ENCODE measurements at places on chromosomes 16 and 17. TPM values are rescaled to one million over a fixed set of nuclear protein-coding genes. Genes with fewer than 3 reads are reported as not detected.

GABARAP gene
- 482 TPM for total RNA-seq

SUPT4H1 gene
- total RNA-seq, result 24.4 TPM

LDHD gene
- 28.3 TPM for total RNA-seq

AOC3 gene
- 6.5 TPM for total RNA-seq

DNA sequence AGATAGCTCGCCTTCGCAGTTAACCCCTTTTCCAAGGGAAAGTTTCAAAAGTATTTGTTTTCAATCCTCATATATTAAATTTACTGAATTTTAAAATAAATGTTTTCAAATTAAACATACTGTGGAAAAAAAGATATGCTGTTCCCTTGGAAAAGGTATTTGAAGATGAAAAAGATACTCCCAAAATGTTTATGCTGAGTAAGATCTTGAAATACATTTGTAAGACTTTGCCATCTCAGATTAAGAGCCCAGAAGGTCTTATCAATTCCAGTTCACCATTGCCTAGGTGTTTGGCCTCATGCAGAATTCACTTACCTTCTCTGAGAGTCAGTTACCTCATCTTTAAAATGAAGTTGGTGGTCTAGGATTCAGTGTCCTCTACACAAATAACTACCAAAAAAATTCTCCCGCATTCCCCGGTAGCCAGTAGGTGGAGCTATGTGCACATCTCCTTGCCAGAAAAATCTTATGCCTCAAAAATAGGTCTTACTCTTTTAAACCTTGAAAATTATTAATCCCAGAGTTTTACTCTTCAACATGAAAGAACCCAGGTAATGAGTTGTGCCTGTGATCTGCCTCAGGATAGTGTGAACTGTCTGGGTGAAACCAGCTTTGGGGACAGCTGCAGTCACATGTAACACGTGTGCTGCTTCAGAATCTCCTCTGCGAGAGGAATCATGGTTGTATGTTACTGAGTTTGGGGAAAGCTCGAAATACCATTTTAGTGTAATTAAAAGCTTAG, 178.3 kb downstream of the MRTFB start:
- DNase-seq, result peak; percentile 49

GRCh38 chr16:10812312-10813098, 6.1 kb downstream of the TVP23A start:
- DNase-seq, result no peak

DNA sequence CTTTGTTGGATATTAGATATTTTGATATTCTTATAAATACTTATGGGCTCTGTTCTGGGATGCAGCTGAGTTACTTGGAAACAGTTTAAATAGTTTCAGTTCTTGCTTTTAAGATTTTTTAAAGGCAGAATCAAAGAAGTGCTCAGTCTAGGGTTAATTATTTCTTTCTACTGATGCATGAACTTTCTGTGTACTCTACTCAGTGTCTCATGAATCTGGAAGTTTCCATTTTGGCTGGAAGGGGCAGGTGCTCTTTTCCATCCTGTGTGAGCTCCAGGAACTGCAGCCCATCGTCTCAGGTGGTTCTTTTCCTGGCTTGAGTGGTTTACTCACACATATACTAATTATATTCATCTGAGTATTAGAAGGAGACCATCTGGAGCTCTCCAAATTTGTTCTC, 61.1 kb upstream of the CPHXL start:
- no peak for DNase-seq

DNA sequence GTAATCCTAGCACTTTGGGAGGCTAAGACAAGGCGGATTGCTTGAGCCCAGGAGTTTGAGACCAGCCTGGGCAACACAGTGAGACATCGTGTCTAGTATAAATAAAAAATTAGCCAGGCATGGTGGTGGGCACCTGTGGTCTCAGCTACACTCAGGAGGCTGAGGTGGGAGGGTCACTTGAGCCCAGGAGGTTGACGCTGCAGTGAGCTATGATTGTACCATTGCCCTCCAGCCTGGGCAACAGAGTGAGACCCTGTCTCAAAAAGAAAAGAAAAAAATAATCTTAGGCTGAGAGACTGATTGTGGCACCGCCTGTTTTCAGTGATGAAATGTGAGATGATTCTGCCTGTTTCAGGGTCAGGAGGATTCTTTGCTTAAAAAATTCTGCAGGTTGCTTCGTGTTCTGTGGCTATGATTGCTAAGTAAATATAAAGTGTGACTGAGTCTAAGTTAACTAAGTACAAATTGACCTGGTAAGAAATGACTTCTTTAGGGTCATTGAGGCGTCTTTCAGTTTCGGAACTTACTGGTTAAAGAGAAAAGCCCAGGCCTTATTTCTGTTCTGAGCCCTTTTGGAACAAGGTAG, 128.3 kb downstream of the SOCS1 start:
- DNase-seq, result no peak

DNA sequence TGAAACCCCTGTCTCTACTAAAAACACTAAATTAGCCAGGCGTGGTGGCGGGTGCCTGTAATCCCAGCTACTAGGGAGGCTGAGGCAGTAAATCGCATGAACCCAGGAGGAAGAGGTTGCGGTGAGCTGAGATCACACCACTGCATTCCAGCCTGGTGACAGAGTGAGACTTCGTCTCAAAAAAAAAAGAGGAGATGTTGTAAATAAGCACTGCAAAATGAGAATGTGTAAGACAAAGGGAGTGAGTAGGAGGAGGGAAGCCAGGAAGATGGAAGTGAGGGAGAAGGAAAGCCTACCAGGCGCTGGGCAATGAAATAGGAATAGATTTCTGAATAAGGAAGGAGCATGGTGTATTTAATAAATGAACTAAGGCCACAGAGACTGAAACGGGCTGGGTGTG, 8.7 kb upstream of the PRPF8 start:
- DNase-seq, result no peak

GRCh38 chr16:81431554-81432353, 12.9 kb upstream of the CMIP start:
- no peak for DNase-seq

DNA sequence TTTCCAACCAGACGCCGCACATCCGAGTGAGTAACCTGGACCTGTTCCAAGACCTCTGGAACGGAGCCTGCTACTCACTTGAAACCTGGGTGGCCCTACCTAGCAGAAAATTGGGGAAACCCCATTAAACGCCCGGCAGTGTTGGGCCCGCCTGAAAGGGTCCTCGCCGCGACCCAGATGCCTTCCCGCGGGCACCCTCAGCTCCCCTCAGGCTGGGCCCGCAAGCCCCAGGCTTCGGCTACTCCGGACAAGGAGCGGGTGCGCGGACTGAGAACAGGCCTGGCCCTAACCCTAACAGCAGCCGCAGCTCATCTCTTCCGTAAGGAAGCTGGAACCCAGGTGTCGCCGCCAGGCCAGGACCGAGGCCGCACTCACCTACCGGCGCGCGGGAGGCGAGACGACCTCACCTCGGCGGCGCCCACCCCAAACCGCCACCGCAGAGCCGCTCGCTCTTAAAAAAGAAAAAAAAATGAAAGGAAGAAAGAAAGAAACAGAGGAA, 344 bp downstream of the PSME3IP1 start:
- peak; percentile 60 for DNase-seq

DNA sequence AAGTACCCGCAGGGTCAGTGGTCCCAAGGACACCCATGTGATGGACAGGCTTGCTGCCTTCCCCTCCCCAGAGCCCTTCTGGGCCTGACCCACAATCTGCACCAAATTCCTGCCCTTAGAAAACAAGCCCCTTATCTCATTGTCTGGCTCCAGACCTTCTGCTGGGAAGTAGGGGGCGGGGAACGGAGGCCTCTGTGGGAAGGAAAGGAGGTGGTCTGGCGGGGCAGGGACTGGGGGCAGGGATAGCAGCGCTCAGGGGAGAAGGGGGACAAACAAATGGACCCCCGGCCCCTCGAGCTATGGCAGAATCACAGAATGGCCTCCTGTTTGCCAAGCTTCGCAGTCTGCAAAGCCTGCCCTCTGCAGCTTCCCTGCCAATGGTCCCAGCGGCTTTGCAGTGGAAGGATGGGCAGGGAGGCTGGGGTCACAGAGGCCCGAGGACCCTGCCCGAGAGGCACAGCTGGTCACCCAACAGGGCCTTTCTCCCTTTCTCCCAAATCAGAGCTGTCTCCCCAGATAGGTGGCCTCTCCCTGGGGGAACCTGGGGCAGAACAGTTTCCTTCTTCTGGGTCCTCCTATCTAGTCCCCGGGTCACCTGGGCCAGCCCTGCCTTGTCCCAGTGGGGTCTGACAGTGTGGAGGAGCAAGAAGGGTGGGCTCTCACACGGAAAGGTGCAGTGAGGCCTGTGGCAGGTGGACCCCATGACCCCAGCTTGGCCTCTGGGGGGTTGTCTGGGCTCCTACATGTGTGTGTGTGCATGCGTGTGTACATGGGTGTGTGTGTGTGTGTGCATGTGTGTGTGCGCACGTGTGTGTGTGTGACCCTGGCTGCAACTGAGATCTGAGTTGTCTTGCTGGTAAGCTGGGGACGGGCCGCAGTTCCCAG, 25.5 kb downstream of the TMEM235 start:
- DNase-seq, result no peak

- peak; percentile 4 for DNase-seq
These were observed 35.2 kb downstream of the TNFRSF13B start for GRCh38 chr17:16936536-16937310.

GRCh38 chr17:39729280-39729851, 966 bp downstream of the MIEN1 start:
- DNase-seq, result no peak

- no peak for DNase-seq
These were observed at the start of gene GNG13 for GRCh38 chr16:799948-800833. GNG13 (minus strand) TSS chr16:800734; CDS start chr16:799077, 1,657 bp downstream.

GRCh38 chr16:129075-129474, 9.4 kb downstream of the NPRL3 start:
- no peak for DNase-seq

DNA sequence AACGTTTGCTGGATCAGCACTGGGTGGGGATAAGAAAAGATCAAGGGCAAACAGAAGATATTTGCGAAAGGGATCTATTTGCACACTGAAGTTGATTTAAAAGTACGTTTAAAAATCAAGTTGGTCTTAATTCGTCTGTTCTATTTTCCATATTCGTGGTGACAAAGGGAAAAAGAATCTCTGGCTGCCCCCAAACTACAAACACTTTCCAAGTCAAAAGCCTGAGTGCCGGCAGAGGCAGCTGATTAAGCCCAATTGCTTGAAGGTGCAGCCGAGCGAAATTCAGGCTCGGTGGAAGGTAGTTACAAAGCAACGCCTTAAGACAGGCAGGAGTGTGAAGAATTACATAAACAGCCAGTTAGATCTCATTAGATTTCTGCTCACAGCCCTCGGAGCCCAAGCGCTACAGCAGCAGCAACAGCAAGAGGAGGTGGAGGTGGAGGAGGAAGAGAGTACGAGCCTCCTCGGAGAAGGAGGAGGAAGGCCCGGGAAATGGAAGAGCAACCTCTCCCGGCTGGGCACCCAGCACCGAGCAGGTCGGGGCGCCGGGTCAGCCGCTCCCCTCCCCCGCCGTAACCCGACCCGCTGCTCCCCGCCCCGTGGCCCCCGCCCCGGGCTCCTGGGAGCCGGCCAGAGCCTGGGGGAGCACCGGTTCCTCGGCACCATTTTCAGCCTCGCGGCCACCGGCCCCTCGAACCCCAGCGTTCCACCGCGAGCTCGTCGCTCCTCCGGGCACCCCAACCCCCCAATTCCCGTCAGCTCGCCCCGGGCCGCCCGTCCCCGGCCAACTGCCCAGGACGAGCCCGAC, 890 bp downstream of the TOB1 start:
- peak; percentile 71 for DNase-seq

DNA sequence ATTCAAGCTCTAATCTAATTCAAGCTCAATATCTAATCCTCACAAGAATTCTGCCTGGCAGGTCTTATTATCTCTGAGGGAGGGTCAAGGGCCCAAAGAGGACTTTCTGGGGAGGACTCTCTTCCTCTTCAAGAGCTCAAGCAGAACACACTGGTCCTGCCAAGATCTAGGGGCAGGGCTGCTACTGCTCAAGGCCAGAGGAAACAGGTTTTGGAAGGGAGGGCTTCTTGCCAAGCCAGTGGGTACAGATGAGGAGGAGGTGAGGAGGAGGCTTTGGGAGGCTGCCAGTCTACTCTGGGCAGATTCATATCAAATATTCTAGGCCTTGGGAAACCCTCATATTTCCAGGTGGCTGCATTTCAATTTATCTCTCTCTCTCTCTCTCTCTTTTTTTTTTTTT, 51.8 kb upstream of the IL34 start:
- peak; percentile 84 for DNase-seq

DNA sequence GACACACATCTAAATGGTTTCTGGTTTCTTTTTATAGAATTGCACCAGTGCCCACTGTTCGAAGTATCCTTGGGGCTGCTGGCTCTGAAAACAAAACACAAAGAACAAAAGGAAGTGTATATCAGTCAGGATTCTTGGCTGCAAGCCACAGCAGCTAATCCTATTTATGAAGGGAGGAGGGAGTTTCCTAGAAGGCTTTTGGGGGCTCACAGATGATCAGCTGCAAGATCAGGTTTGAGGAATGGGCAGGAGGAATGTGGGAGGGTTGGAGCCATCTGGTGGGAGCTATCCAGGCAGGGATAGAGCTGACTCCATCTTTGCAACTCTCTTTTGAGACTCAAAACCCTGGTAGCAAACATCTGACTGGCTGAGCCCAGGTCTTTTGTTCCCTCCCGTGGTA, 118.3 kb upstream of the EEF2KMT start:
- DNase-seq, result no peak

DNA sequence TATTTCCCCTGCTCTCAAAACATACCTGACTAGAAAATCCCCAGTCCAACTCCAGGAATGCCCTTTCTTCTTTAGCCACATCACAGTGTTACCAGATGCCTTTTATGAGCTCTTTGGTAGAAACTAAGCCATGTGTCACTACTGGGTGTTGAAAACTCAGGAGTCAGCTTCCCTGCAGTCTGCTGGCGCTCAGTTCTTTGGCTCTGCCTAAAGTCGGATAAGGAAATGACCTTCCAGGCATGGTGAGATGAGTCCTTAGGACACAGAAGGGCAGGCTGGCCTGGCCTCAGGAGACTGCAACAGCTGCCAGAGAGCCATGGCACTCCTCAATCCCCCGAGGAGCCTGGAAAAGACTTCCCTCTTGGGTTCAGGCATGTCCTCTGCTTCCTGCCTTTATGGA, 89.1 kb downstream of the CDH13 start:
- no peak for DNase-seq

- DNase-seq, result peak; percentile 58
These were observed 6.6 kb downstream of the PNMT start for GRCh38 chr17:39674702-39675389.

- DNase-seq, result no peak
These were observed 21.0 kb downstream of the SLC7A6OS start for GRCh38 chr16:68289621-68290329.

DNA sequence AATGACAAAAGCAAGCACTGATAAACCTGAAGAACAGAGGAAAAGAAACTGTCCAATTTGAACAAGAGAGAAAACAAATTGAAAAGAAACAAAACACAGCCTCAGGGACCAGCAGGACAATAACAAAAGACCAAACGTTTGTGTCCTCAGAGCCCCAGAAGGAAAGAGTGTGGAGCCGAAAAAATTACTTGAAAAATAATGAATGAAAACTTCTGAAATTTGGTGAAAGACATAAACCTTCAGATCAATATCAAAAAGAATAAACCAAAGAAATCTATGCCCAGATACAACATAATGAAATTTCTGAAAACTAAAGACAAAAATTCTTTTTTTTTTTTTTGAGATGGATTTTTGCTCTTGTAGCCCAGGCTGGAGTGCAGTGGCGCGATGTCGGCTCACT, 45.6 kb downstream of the CCDC57 start:
- DNase-seq, result no peak
